ENCODE measurements at places on chromosomes 2 and 18.
A peak's percentile ranks its signal among the peaks of the same experiment; 100 is the strongest.

DNA sequence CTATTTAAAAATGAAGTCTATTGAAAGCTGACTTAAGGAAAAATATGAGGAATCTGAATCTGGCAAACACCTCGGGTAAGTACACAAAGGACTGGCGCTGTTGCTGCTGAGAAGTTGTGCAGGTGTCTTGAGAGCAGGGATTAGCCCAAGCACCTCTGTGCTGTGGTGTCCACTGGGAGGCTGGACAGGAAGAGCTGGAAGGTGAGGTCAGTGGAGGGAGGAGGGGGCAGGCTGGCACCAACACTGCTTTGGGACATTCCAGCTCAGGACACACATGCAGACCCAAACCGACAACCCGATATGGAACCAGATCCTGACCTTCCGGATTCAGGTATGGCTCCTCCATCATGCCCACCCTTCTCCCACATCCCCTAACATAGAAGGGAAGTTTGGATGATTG, 20.6 kb downstream of the FER1L5 start:
- no peak for DNase-seq

GRCh38 chr2:153455861-153456260, 22.7 kb downstream of the RPRM start:
- no peak for DNase-seq

DNA sequence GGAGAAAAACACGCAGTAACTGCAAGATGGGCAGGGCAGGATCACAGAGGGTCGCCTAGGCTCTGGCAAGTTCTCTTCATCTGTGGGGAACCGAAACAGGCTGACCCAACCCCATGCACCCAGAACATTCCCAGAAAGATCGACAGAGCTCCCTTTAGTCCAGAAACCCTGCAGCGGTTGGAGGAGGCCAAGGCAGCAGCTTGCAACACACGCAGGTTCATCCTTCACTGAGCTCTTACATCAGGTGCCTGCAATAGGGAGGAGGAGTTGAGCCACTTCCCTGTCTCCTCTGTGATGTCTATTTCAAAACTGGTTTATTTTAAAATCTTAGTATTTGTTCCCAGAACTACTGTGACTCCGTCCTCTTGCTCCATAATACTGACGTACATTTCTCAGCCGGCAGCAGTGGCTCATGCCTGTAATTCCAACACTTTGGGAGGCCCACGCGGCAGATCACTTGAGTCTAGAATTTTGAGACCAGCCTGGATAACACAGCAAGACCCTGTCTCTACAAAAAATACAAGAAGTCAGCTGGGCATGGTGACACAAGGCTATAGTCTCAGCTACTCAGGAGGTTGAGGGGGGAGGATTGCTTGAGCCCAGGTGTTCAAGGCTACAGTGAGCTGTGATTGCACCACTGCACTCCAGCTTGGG, 11.5 kb upstream of the SLC11A1 start:
- no peak for DNase-seq

DNA sequence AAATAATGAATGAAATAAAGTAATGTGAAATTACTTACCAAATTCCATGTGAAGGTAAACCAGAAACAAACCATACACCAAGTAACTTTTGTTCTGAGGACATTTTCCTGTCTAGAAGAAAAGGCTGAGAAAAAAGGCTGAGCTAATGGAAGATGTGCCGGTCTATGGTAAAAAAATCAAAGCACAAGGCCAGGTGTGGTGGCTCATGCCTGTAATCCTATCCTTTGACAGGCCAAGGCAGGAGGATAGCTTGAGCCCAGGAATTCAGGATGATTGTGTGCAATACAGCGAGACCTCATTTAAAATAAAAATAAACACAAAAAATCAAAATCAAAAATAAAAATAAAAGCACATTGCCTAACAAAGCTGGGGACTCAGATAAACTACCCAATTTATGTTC, 6.7 kb downstream of the ORC4 start:
- no peak for DNase-seq

DNA sequence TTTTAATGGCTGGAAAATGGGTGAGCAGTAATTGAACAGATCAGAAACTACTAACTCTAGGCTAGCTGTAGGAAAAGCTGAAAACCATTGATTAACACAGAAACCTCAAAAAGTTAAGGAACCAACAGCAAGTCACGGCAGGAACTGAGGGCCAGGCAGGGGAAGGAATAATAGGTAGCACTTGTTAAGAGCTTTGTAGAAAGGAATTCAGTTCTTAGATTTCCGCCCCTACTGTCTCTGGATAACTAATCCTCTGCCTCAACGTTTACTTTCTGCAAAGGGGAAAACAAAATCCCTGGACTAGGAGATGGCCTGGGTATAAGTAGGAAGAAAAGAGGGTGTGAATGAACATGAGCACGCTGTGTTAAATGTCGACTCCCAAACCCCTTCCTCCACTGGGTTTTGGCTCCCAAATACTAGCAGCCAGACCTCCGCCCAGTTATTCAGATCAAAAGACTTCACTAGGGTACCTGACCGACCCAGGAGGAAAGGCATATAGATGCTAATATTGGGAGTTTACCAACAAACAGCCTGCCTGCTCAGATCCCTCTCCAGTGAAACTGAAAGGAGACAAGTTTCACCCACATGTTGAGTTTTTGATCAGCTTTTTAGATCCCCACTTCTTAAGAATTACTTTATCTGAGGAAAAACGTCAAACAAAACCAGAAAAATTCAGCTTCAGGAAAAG, 12.4 kb downstream of the SMAD2 start:
- DNase-seq: no peak

DNA sequence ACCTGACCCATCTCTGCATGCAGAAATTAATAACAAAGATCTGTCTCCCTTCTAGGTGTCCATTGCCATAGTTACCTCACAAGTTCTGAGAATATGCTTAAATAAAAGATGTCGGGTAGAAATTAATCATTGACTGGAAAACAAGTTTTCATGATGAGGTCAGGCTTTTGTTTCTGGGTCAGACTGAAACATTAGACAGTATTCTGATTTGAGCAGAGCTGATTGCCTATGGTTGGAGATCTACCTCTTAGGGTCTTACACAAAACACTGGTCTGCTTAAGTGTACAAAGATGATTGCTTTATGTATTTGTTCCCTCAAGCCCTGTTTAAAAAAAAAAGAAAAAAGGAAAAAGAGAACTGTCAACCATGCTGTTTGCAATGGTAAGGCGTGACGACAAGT, 956.4 kb downstream of the CPS1 start:
- no peak for DNase-seq

DNA sequence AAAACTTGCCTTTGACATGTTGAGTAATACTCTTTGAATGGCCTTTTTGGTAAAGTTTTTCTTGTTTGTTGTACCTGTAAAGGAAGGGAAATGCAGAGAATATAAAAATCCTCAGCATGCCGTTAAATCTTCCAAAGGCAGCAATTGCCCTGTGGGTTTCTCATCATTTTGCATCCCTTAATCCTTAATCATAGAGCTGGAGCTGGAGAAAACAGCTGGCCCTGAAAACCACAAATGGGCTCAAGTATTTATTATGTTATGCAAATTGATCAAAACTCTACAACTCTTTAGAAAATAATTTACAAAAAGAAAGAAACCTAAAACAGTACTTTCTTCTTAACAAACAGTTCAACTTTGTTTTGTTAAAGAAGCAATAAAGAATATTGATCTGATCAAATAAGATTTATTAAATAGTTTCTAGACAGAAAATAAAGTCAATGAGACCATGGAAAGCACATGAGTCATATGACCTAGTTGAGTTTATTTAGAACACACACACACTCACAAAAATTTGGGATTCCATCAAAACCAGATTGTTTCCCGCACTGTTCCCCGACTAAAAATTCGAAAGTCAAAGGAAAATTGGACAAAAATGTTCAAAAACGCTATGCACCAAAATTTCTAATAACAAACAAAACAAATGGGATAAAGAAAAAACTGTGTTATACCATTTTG, 309.0 kb downstream of the GULP1 start:
- DNase-seq: no peak

- peak; percentile 100 for DNase-seq
These were observed at the start of gene CCNT2 for GRCh38 chr2:134918526-134919340. Gene CCNT2 (plus strand): TSS chr2:134918822. CDS start chr2:134918855, 33 bp downstream.

- DNase-seq: no peak
These were observed 88.1 kb downstream of the MRPS9 start for GRCh38 chr2:105125920-105126319.

- no peak for DNase-seq
These were observed 49.4 kb downstream of the TMEM178A start for GRCh38 chr2:39715095-39715494.

DNA sequence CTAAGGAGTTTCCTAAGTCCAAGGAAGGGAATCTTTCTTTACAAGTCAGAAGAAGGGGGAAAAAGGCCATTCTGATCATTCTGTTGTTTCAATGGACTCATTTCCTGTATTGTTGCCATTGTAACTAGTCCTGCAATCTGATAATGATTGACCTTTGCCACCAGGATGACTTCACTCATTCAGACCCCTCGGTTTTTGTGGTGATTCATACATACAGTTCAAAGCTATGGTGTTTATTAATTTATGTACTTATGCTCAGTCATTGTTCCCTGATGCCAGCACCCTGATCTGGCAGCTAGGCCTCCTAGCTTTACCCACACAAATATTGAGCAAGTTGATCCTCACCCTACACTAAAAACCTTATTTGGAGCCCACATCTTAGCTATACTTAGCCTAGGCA, 57.6 kb upstream of the ZNF519 start:
- DNase-seq: no peak

DNA sequence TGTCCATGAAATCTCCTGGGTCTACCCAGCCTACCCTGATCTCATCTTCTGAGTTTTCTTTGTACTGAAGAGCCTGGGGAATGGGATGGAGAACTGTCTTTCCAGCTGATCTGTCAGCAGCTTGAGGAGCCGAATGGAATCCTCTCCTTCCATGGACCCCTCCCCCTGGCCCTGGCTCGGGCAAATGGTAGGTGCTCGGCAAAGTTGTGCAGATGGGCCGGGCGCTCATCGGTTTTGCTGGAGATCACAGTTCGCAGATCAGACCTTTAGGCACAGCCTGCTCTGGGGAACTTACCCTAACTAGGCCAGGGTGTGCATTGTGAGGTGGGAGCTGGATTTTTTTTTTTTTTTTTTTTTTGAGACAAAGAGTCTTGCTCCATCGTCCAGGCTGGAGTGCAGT, 40.4 kb downstream of the LCT start:
- DNase-seq: no peak

GRCh38 chr2:68719912-68720311, 14.7 kb upstream of the ARHGAP25 start:
- no peak for DNase-seq

DNA sequence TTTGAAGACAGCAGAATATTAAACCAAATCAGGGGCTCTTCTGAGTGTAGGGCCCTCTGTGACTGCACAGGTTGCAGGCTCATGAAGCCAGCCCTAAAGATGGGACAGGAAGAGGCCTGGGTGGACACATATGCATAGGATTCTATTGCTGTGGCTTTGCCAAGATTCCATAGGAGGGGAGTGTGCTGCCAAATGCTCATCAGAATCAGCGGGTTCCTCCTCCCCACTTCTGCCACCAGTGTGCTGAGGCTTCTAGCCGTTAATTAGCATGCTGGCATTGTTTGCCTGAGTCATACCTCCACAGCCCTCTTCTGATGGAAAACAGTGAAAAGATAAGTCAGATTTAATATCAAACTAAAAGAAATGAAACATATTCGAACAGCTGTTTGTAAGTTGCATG, 103.9 kb upstream of the TMEFF2 start:
- no peak for DNase-seq

DNA sequence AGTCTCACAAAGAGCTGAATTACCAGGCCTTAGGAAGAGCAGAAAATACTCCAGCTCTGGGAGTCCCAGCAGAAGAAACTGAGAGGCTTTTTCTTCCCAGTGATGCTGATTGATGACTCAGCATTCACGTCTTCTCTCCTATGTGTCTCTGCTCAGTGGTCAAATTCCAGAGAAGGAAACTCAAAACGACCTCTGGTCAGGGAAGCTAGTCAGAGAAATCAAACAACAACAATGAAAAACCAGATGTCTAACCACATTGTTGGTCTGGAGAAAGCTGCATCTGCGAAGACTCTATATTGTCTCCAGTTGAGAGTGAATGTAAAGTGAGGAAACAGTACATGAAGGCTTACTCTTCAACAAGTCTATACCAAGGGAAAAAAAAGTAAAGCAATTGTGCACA, 28.6 kb upstream of the CERS6 start:
- no peak for DNase-seq

DNA sequence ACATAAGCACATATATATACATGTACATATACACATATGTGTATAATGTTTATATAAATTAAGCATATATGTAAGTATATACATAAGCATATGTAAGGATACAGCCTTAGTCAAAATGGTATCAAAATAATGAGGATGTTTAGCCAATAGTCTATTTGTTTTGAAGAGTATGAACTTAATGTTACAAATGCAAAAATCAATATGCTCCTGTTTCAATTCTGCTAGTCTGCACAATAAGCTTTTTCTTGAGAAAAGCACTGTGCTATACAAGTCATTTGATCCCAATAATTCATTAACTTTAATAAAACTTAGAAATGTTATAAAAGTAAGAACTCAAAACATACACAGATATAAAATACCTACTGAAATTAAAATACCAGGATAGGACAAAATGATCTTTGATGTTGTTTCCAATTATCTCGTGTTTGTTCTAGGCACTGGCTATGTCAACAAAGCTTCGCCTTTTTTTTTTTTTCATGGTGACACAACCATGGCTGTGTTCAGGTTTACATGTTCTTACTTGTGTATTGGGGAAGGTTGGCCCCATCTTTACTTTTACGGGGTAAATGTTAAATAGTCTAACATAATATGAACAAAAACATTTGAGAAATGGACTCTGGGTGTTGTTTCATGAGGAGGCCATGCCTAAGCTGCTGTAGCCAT, 271.1 kb upstream of the CDH19 start:
- DNase-seq: no peak

- DNase-seq: no peak
These were observed 207.9 kb upstream of the ACVR2A start for GRCh38 chr2:147636886-147637285.

- no peak for DNase-seq
These were observed 1560.6 kb upstream of the SLC39A10 start for GRCh38 chr2:194096402-194096801.

- DNase-seq: no peak
These were observed 45.8 kb downstream of the HS6ST1 start for GRCh38 chr2:128272601-128273468.

DNA sequence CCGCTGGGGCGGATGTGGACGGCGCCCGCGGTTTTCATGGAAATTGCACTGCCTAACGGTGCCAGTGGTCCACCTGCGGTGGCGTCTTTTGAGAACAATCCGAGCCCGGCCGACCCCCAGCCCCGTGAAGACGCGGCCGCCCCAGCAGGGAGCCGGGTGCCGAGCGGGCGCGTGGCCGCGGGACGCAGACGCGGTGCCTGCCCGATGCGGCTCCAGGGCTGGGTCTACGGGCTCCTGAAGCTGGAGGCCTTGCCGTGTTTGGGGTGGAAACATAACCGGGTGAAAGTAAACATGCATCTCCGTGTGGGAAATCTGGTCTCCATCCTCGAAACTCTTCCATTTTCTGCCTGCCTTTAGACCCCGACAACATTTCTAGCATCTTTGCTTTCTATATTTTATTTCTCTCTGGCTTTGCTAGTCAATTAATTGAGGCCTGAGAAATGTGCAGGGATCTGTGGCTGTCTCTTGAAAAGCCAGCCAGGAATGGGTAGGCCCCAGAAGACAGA, 572 bp downstream of the INPP4A start:
- peak; percentile 50 for DNase-seq

- no peak for DNase-seq
These were observed 33.6 kb downstream of the ATOH8 start for GRCh38 chr2:85787282-85787980.
